Keratinocyte (primary cell): ENCODE measurements at places on chromosomes 16 and 17. TPM values are rescaled to one million over a fixed set of nuclear protein-coding genes. Genes with fewer than 3 reads are reported as not detected.

GRCh38 chr16:76343769-76344168 lies 66.6 kb downstream of the CNTNAP4 start:
- H3K27ac ChIP-seq = no peak overlapping the region
- H3K4me3 ChIP-seq = no peak overlapping the region
- H3K4me1 ChIP-seq = no peaks in the 10 kb centered on the region
- no peaks in the 10 kb centered on the region for H3K27me3 ChIP-seq
- no peaks in the 10 kb centered on the region for H3K36me3 ChIP-seq
- no peak for DNase-seq

DNA sequence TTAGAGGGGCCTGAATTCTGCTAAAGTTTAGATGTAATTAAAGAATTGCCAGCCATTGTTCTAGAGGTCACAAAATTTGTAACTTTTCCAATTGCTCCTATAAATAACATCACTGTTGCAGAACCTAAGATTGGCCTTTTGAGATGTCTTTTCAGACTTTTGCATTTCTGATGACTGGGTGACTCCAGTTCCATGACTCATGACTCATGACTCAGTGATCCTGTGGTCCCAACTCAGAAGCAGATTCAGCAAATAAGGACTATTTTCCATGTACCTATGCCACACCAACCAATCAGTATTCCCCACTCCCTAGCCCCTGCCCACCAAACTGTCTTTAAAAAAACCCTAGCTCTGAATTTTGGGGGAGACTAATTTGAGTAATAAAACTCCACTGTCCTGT lies 740.9 kb downstream of the CDH8 start:
- H3K4me3 ChIP-seq = no peak overlapping the region
- no peaks in the 10 kb centered on the region for H3K27me3 ChIP-seq
- DNase-seq = no peak
- no peak overlapping the region for H3K27ac ChIP-seq

DNA sequence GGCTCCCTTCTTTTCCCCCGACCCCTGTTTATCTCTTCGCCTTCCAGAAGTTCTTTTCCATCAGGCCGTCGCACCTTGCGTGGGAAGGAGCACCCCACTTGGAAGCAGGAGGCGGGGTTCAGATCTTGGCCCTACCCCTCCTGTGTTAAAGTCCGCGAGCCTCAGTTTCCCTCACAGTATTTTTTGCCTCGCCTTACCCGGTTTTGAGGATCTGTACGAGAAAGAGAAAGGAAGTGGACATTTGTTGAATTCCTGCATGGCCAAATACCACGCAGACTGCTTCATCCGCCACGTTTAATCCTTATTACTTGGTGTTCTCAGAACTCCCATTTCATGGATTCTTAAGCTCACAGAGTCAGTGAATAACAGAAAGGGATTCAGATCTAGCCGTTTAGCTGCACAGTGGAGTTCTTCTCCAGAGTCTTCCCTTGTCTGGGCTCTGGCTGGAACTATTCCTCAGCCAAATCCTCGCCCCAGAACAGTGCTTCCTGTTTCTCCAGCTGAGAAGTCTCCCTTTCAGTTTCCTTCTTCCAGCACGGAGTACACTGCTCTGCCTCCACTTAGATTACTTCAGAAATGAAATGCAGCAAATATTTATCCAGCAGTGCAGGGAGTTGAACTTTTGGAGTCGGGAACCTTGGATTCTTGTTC lies 590 bp downstream of the TMEM219 start:
- H3K36me3 ChIP-seq = peaks cover 5% of the 10 kb centered on the region
- no peak for DNase-seq
- H3K4me1 ChIP-seq = peaks cover 10% of the 10 kb centered on the region

GRCh38 chr16:66238696-66239095 lies 127.8 kb upstream of the CDH5 start:
- H3K27me3 ChIP-seq = peaks cover 4% of the 10 kb centered on the region
- no peaks in the 10 kb centered on the region for H3K36me3 ChIP-seq
- no peak for DNase-seq
- no peak overlapping the region for H3K27ac ChIP-seq

The PRSS33 gene
- not detected in 3 replicates for polyA plus RNA-seq

The UNC45B gene
- 0.03 to 0.04 TPM in 2 of 3 replicates, not detected in the other for polyA plus RNA-seq

- H3K27me3 ChIP-seq = peaks cover 9% of the 10 kb centered on the region
- no peak overlapping the region for H3K27ac ChIP-seq
- peaks cover 14% of the 10 kb centered on the region for H3K4me1 ChIP-seq
- no peak for DNase-seq
Observed at GRCh38 chr17:39950871-39951348, 11.9 kb upstream of the GSDMA start.

The MYH3 gene
- polyA plus RNA-seq = 0.67 to 0.83 TPM (median 0.76 TPM) in 3 replicates

DNA sequence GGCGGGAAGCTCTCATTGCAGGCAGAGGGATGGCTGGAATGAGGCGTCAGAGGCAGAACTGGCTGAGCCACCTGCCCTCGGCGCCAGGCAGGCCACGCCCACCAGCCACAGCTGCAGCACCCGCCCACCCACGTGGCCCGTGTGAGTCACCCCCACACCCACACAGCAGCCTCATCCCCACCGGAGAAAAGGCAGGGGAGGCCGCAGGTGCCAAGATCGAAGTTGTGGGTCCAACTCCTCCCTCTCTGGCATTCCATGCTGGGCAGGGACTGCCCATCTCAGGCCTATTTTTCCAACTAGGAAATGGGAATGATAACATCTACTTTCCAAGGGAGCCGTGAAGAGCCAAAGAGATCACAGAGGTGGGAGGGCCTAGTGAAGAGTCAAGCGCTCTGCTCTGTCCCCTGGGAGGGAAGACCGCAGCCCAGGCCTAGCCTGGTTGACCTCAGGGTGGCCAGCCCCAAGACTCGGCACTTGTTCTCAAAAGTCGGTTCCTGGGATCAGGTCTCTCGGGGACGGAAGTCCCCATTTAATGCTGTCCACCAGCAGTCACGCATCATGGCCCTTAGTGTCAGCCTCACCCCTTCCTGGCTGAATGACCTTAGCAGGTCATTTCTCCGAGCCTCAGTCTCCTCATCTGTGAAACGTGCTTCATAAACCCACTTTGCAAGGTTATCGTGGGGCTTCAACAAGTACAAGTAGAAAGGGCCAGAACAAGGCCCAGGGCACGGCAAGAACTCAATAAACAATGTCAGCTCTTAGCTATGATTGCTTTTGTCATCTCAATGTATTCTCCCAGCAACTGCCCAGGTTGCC lies at the start of gene TRPV3:
Gene TRPV3 (minus strand): TSS at position 45 of the 816 bp plus-strand sequence. CDS start 2,962 bp downstream, outside the sequence.
- H3K36me3 ChIP-seq = peaks cover 6% of the 10 kb centered on the region
- no peaks in the 10 kb centered on the region for H3K27me3 ChIP-seq
- peaks cover 35% of the 10 kb centered on the region for H3K4me1 ChIP-seq
- H3K4me3 ChIP-seq = peak within 1 kb of the TSS; percentile 87
- peak; percentile 93 for DNase-seq
- H3K27ac ChIP-seq = peak within 1 kb of the TSS; percentile 98

DNA sequence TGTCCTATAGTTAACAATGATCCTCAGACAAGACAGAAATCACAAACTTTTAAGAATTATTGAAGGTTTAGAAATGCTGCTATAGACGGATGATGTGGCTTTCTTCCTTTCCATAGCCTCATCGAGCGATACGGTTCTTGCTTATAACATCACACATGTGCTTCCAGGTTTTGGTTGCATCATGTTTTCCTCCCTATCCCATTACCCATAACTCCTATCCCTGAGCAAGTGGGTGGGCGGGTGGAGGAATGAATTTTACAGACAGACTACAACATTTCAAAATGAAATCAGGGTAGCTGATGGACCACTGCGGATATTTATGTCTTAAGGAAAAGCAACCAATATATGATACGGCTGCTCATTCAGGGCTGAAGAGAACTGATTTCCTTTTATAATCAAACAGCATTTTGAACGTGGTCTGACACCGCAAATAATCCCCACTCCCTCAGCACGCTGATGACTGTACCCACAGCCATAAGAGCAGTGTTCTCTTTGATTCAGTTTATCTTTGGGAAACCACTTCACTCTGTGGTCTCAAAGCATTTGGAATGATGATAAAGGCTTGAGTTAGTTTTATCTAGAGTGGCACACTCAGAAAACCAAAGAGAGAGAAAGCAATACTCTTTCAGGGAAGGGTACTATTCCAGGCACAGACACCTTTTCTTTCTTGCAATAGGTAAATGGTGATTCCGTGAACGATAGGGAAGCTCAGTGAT lies 4.6 kb upstream of the AKTIP start:
- no peaks in the 10 kb centered on the region for H3K27me3 ChIP-seq
- no peak overlapping the region for H3K4me3 ChIP-seq
- peaks cover 8% of the 10 kb centered on the region for H3K4me1 ChIP-seq
- no peak overlapping the region for H3K27ac ChIP-seq
- no peak for DNase-seq

The PRSS22 gene
- polyA plus RNA-seq = 2.2 to 3.7 TPM (median 3.5 TPM) in 3 replicates

- no peak for DNase-seq
- no peaks in the 10 kb centered on the region for H3K36me3 ChIP-seq
Observed at GRCh38 chr16:276426-277077, 808 bp upstream of the RGS11 start.

DNA sequence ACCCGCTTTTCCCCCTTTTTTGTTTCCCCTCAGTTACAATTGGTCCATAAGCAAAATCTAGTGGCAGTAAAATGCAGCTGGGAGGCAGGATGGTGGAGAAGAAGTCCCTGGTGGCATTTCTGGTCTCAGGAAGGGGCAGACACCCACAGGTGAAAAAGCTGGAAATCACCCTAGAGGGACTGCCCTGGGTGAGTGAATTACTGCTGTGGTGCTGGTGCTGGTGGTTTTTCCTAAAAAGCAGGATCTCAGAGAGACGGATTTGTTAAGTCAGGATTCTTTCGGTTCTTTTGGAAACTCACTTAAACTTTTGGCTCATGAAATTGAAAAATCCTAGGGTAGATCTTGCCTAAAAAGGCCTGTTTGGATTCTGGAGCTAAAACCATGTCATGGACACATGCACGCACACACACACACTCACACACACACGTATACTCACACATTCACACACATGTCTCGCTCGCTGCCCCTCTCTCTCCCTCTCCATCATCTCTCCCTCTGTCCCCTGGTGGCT lies 65.8 kb downstream of the NKD1 start:
- no peak overlapping the region for H3K27ac ChIP-seq
- no peaks in the 10 kb centered on the region for H3K27me3 ChIP-seq
- DNase-seq = no peak
- no peak overlapping the region for H3K4me3 ChIP-seq

GRCh38 chr17:43010667-43011308 lies 4.2 kb downstream of the IFI35 start:
- no peaks in the 10 kb centered on the region for H3K27me3 ChIP-seq
- no peak for DNase-seq
- no peak overlapping the region for H3K4me3 ChIP-seq
- H3K36me3 ChIP-seq = peaks cover 10% of the 10 kb centered on the region
- no peak overlapping the region for H3K27ac ChIP-seq
- H3K4me1 ChIP-seq = no peaks in the 10 kb centered on the region

DNA sequence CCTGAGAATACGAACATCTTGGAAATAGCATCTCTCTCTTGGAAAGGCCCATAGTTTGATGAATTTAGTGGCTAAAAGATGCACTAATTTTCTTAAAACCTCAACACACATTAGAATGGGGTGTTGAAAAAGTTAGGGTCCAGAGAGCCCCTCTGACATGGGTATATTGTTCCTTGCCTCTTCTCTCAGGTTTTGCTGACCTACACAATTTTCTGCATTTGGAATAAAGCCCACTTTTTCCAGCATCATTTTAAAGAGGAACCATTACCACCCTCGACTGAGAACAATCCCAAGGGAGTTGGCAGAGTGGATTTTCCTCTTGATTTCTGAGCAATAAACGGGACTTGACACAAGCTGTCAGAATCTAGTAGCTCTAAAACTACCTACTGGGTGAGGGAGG lies 156.1 kb downstream of the PMP22 start:
- no peak for DNase-seq
- H3K27me3 ChIP-seq = no peaks in the 10 kb centered on the region
- peaks cover 10% of the 10 kb centered on the region for H3K4me1 ChIP-seq
- H3K27ac ChIP-seq = no peak overlapping the region
- H3K36me3 ChIP-seq = no peaks in the 10 kb centered on the region

- H3K4me3 ChIP-seq = no peak overlapping the region
- no peaks in the 10 kb centered on the region for H3K27me3 ChIP-seq
- H3K36me3 ChIP-seq = peaks cover 15% of the 10 kb centered on the region
- H3K27ac ChIP-seq = peak overlapping the region; percentile 93
- no peak for DNase-seq
Observed at GRCh38 chr17:57868007-57868909, 18.4 kb upstream of the MRPS23 start.

The NR1D1 gene
- polyA plus RNA-seq = 0.46 to 7.5 TPM (median 1.0 TPM) in 3 replicates

DNA sequence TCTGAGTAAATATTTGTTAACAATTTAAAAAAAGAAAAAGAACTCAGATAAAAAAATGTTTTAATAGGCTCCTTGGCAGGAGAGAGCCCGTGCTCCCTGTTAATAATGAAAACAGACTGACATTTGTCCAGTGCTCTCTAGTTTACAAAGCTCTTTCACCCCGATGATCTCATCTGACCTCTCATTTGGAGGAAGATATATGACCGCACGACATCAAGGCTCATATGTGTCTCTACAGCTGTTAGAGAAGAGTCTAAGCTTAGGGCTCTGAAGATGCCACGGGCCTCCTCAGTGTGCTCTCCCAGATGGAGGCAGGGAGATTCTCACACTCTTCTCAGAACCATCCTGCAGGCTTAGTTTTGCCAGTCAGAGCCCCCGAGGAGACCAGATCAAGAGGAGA lies 280.8 kb upstream of the IRX5 start:
- H3K27ac ChIP-seq = no peak overlapping the region
- DNase-seq = no peak
- H3K4me1 ChIP-seq = peaks cover 17% of the 10 kb centered on the region
- no peaks in the 10 kb centered on the region for H3K27me3 ChIP-seq

GRCh38 chr16:10930755-10931093 lies 11.5 kb downstream of the DEXI start:
- no peak overlapping the region for H3K4me3 ChIP-seq
- H3K36me3 ChIP-seq = peaks cover 13% of the 10 kb centered on the region
- H3K27ac ChIP-seq = no peak overlapping the region

GRCh38 chr17:37083456-37083855 lies 134.7 kb downstream of the AATF start:
- peaks cover 25% of the 10 kb centered on the region for H3K36me3 ChIP-seq
- no peaks in the 10 kb centered on the region for H3K4me1 ChIP-seq
- H3K4me3 ChIP-seq = no peak overlapping the region
- H3K27ac ChIP-seq = no peak overlapping the region
